ENCODE measurements at places on chromosomes 4 and X.

- no peak for DNase-seq
Observed at GRCh38 chrX:151393514-151393913, 3.5 kb upstream of the VMA21 start.

GRCh38 chr4:140052050-140052449, 101.9 kb downstream of the MAML3 start:
- DNase-seq = peak; percentile 10

DNA sequence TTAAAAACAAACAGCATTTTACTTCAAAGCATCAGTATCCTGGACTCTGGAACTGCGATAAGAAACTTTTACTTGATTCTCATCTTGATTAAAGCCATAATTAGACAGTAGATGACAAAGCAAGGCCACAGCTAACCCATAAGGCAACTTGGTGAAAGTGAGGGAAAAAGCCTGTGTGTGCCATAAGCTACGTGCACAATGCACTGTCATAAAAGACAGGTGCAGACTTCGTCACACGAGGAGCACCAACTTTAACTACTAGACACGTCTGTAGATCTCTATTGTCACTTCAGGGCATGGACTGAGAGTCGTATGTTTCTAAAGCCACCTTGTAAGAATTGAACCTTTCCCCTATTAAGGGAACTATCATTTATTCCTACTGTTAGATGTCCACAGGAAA, 13.1 kb downstream of the CTPS2 start:
- no peak for DNase-seq

GRCh38 chr4:169256856-169257761, 13.6 kb downstream of the SH3RF1 start:
- DNase-seq = no peak

GRCh38 chrX:9071031-9071650, 37.2 kb upstream of the FAM9B start:
- no peak for DNase-seq

GRCh38 chrX:108468486-108468885, 28.8 kb downstream of the COL4A5 start:
- DNase-seq = no peak

- DNase-seq = no peak
Observed at GRCh38 chrX:154602226-154602625, 16.9 kb downstream of the CTAG1B start.

DNA sequence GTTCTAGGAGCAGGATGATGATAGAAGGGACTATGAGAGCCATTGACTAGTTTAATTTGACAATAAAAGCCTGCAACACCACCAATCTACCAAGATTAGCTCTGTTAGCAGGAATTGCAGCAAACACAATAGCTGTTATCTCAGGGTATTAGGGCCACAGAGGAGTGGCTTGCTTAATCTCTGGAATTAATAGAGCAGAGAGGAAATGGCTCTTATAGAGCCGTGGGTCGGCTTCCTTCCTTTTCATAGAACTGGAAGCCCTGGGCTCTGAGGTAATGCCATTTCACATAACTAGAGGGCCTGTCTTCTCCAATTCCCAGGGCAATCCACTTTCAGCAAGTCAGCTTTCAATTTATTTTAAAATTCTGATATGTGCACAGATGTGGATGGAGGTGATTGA, 83.0 kb downstream of the MAMLD1 start:
- no peak for DNase-seq

DNA sequence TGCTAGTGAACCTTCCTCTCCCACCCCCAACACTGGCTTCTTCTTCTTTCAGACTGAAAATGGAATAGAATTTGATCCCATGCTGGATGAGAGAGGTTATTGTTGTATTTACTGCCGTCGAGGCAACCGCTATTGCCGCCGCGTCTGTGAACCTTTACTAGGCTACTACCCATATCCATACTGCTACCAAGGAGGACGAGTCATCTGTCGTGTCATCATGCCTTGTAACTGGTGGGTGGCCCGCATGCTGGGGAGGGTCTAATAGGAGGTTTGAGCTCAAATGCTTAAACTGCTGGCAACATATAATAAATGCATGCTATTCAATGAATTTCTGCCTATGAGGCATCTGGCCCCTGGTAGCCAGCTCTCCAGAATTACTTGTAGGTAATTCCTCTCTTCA, 14.7 kb downstream of the TNMD start:
- no peak for DNase-seq

- DNase-seq = no peak
Observed at GRCh38 chr4:104465201-104465600, 29.5 kb downstream of the CXXC4 start.

DNA sequence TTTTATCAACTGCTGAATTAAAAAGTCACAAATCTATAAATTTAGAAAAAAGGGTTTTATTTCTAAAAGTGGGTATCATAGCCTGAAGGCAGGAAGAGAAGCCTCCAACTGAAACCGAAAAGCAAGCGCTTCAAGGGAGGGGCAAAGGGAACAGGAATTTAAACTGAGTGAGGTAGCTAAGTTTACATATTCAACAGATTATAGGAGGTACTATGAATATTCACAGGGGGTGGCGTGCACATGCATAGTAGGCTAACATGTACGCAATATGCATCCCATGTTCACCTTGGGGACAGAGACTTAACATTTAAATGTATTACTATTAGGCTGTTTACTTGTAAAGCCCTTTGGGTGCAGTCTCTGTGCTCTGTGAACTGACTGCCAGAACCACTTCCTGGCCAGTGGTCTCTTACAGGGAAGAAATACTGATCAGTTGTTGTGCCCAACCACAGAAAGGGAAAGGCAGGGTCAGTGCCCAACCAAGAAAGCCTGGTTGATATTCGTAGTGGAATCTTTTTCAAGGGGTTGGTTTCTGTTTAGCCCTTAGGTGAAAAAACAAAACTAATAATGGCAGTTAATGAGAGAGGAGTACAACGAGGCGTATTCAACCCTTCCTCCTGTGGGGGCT, 168.7 kb upstream of the GALNTL6 start:
- no peak for DNase-seq

GRCh38 chr4:100049872-100050271, 99.8 kb upstream of the H2AZ1 start:
- DNase-seq = no peak

DNA sequence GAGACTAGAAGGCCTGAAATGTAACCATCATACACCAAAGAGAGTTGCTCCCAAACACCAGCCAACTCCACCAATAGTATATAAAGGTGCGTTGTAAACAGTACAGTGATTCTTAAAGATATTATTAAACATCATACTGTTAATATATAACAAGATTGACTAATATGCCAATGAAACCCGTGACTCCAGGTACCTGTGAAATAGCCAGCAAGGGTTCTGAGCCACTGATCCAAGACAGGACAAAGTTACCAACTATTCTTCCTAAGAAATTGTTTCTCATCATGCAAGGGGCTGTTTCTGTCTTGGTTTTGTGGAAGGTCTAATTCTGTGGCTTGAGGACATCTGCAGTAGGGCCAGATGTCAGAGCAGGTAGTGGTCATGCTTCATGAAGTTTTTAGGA, 47.2 kb downstream of the FHL1 start:
- no peak for DNase-seq

- no peak for DNase-seq
Observed at GRCh38 chr4:101183221-101183620, 164.1 kb downstream of the PPP3CA start.

DNA sequence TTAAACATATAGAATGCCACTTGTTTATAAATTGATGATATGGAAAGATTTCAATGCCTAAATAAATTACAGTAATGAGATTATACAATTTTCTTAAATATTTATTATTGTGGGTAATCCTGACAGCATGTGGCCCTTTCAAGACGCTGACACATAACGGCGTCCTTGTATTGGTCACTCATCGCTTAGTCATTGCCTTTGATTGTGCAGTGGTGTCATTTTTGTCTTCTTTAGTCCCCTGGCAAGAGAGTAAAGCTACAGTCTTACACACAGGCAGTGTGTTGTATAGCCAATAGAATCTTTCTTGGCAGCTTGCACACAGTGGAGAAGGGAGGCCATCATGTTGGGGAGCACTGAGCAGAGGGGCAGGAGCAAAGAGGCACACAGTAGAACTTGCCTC, 361.8 kb upstream of the GALNT7 start:
- DNase-seq = no peak

- no peak for DNase-seq
Observed at GRCh38 chrX:135024526-135024925, 2.2 kb upstream of the RTL8B start.

- no peak for DNase-seq
Observed at GRCh38 chr4:173264245-173264644, 69.9 kb downstream of the HMGB2 start.

DNA sequence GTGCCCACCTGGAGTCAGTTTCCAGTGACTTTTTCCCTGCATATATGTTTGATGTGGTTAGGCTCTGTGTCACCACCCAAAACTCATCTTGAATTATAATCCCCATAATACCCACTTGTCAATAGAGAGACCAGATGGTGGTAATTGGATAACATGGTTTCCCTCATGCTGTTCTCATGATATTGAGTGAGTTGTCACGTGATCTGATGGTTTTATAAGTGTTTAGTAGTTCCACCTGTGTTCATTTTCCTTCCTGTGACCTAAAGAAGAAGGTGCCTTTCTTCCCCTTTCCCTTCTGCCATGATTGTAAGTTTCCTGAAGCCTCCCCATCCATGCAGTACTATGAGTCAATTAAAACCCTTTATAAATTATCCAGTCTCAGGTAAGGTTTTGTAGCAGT, 740.9 kb downstream of the ARAP2 start:
- DNase-seq = no peak

- peak; percentile 78 for DNase-seq
Observed at GRCh38 chr4:185566972-185567371, 31.7 kb upstream of the PDLIM3 start.

GRCh38 chr4:8579526-8580320, 469 bp upstream of the GPR78 start:
- no peak for DNase-seq

- DNase-seq = peak; percentile 13
Observed at GRCh38 chr4:82801910-82802521, 3.4 kb upstream of the SCD5 start.

GRCh38 chr4:169305651-169306050, 34.9 kb upstream of the SH3RF1 start:
- no peak for DNase-seq

GRCh38 chrX:110318664-110318968, 731 bp upstream of the AMMECR1 start:
- DNase-seq = no peak

DNA sequence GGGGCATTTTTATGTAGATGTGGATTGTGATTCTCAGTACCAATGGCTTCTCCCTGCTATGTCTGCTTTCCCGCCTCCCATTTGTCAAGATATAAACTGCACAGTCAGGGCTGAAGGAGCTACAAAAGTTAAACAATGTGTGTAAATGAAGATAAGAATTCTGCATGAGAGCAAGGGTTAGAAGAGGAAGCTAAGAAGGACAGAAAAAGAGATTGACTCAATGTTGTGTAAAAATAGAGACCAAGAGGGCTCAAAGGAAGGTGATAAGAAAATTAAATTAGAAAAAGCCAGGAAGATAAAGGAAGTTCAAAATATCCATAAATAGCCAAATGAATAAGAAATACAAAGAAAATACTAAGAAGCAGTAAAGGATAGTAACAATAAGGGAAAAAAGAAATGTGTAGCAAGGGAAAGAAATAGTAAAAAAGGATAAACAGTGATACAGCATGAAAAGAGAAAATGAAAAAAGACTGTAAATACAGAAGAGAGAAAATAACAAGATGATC, 82.5 kb downstream of the AMELX start:
- DNase-seq = no peak

DNA sequence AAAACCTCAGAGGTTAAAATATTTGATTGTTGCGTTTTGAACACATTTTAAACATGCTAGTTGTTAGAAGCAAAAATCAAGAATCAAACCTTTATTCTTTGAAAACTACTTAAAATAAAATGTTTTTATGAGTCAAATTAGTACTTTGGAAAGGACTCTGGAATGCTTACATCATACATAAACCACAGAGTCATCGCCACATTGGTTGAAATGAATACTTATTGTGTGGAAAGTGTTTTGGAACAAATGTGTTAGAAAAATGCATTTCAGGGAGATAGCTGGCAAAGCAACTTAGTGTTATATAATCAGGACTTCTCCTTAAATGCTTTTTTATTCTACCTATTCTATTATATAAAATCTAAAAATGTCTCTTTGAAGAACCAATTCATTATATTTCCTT, 49.4 kb upstream of the CAMK2D start:
- no peak for DNase-seq
